ENCODE measurements at places on chromosomes 12 and 14.

DNA sequence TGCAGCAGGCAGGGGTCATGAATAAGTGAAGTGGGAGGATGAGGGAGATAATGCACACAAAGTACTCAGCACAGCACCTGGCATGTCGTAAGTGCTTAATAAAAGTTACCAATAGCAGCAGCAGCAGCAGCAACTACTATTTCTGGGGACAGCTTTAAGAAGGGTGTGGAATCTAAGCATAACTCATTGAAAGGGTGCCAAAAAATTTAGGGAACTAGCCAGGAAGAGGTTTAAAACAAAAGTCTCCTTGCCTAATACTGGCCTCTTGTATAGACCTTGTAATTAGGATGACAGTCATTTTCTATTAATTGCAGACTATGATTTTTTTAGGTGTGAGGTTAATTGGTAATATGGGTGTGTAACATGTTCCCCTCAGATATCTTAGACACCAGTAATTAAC, 179.9 kb downstream of the PTPN11 start:
- no peak for DNase-seq

- no peak for DNase-seq
Measured at GRCh38 chr14:104788873-104789663, 6.5 kb downstream of the AKT1 start.

DNA sequence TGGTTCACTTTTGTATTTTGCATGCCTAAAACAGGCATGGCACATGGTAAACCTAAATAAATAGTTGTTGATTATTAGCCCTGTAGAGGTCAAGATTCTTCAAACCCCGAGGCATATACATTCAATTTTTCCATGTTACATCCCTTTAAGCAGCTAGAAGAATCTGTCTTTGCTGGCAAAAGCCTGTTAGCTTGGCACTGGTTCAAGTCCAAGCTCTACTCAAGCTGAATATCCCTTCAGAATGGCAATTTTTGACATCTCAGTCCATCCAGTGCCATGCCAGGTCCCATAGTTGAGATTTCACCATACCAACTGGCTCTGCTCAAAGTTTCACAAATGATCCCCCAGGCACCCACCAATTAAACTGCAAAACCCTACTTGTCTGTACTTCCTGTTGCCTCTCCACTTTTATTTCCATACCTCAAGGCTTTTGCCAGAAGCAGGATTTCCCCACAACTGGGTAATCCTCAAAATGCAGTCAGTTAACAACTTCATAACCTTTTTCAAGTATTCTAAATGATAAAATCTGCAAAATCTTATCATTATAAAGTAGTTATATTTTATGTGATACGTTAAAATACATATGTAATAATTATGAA, 9.0 kb upstream of the DCN start:
- no peak for DNase-seq

DNA sequence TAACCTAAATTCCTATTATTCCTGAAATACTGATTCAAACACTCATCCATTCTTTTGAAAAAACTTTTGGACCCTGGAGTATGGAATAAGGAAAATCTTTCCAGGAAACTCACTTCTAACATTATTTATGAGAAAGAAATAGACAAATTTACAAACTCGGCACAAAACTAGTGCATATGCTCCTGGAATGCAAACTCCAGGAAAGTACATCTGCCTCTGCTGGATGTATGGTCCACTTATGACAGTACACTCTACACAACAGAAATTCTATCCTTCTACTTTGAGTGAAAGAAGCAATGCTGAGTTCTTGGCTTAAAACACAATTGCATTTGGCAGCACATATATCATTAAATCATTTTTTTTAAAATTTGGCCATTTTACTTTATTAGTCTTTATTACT, 700.5 kb upstream of the STXBP6 start:
- DNase-seq = no peak

DNA sequence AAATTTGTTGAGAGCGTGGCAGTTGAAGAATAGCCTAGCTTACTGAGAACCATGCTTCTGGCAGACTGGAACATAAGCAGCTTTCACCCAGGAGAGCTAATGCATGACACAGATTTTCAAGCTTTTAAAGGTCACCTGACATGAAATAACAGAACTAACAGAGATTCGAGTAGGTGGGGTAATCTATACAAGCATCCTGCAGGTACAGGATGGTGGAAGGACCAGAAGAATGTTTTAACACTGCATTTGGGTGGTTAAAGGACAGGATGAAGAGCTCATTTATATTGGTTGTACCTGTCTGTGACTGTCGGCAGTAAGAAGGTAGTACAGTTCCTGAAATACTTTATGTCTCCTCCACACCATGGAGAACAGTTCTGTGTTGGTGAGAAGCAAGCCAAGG, 8.9 kb downstream of the PELI2 start:
- no peak for DNase-seq

GRCh38 chr12:40515041-40515816, 177.0 kb upstream of the CNTN1 start:
- no peak for DNase-seq

Data from stimulated activated naive CD4-positive, alpha-beta T cell treated with Interleukin-2 at 50 U/mL for 16 hours (primary cell).